Heart left ventricle (tissue), 16 donors: ENCODE measurements at places on chromosomes 7 and 10. TPM values are rescaled to one million over a fixed set of nuclear protein-coding genes. Genes with fewer than 3 reads are reported as not detected.

The PNLIP gene
- not detected for total RNA-seq

The PDK4 gene
- total RNA-seq, result 2,756 TPM

The MYL7 gene
- 1,050 TPM for total RNA-seq

The KLF14 gene
- 0.10 TPM for total RNA-seq

The AZGP1 gene
- total RNA-seq, result 172 TPM

The COA1 gene
- 59.2 TPM for total RNA-seq

The SFR1 gene
- total RNA-seq, result 7.6 TPM

The ANTXRL gene
- total RNA-seq, result not detected

The METTL2B gene
- total RNA-seq, result 18.9 TPM

The SGMS1 gene
- 16.5 TPM for total RNA-seq

The METTL27 gene
- 0.65 TPM for total RNA-seq

The FASTK gene
- 80.0 TPM for total RNA-seq

The PLAC9 gene
- 25.1 TPM for total RNA-seq

The VSTM2A gene
- not detected for total RNA-seq

The SYT15 gene
- 2.9 TPM for total RNA-seq

The WEE2 gene
- not detected for total RNA-seq

The NPSR1 gene
- total RNA-seq, result not detected

The TSC22D4 gene
- total RNA-seq, result 49.0 TPM
